ENCODE measurements at places on chromosomes 11 and 22.

DNA sequence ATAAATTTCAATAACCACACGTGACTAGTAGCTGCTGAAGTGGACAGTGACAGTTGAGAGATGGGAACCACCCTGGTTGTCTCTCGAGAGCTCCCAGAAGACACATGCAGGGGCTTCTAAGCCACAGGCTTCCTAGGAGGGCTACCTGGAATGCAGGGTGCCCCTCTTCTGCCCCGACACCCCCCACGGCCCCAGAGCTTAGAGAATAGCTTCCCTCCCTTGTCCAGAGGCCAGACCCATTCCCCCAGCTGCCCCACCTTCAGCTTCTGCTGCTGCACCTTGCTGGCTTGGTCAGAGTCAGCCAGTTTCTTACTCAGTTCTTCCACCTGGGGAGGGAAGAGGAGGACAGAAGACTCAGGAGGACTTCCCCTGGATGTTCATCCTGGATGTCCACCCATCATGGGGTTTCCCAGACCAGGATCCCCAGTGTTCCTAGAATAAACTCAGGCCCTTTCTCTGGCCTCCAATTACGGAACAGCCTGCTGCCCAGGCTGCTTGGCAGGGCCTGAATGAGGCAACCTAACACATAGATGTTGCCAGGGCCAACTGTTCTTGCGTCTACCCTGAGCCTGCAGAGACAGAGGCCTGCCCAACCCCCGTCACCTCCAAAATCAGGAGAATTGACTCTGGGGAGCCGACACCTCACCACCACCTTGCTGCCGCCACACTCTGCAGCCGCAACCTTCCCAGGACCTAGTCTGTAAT is 12.0 kb downstream of the IL18BP start:
- DNase-seq, result no peak

GRCh38 chr11:107999759-108000455 is 8.8 kb upstream of the CUL5 start:
- peak; percentile 14 for DNase-seq

DNA sequence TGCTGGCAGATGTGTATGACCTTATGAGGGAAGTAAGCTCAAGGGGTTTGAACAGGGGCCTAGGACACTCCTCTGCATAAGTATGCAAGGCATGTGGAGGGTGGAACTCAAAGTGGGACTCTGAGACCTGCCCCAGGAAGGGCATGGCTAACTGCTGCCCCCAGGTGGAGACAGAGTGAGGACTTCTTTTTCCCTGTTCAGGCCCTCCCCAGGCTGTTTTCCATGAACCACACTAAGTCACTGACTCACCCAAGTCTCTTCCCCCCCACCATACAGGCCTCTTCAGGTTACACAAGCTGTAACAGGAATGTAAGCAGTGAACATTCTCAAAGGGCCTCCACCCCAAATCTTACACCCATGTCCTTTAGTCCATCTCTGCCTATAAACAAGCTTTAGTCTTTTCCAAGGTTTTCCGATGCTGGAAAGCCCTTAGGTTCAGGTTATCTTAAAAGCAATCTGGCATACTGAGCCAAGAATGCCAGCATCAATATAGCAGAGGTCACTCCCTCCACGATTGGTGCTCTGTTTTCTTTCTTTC is 13.1 kb downstream of the EEF1G start:
- DNase-seq, result peak; percentile 48

DNA sequence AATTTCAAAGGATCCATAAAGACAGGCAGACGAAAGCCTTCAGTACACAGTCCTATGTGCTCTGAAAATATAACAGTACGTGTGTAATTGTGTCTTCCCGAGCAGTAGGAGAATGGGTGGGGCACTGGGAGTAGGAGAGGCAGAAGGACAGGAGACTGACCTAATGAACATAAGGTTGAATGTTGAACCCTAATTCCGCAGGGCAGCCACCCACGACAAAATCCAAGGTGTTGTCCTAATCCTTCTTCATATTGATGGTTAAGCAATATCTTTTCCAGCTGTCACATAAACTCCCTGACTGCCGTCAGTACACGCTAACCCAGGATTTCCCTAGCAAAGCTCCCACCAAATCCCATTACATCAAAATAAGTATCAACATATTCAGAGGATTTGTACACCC is 34.5 kb downstream of the SPATA19 start:
- DNase-seq, result no peak

DNA sequence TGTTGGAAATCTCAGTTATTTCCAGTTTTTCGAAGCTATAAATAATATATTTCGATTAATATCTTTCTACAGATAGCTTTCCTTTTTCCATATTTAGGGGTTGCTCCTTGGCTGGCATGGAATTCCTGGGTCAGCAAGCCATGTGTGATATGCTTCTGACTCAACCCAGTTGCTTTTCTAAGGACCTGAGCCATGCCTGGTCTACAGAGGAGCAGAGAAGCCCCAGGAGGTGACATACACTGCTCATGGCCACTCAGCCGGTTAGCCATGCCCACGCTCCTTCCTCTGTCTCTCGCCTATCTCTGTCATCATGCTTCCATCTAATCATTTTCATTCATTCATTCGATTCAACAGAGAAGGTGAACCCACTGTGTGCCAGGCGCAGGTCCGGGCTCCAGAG is 23.2 kb upstream of the PDGFB start:
- no peak for DNase-seq

- no peak for DNase-seq
Measured at GRCh38 chr11:41613326-41613725, 153.9 kb upstream of the LRRC4C start.

- no peak for DNase-seq
Measured at GRCh38 chr11:65116370-65117205, 913 bp downstream of the ZNHIT2 start.

- no peak for DNase-seq
Measured at GRCh38 chr11:116189408-116190170, 583.2 kb downstream of the BUD13 start.
